ENCODE measurements at places on chromosomes 7 and 10.

- DNase-seq, result no peak
Measured at GRCh38 chr7:27065709-27066108, 30.1 kb downstream of the HOXA1 start.

- DNase-seq, result no peak
Measured at GRCh38 chr7:96792115-96792514, 82.5 kb upstream of the SEM1 start.

DNA sequence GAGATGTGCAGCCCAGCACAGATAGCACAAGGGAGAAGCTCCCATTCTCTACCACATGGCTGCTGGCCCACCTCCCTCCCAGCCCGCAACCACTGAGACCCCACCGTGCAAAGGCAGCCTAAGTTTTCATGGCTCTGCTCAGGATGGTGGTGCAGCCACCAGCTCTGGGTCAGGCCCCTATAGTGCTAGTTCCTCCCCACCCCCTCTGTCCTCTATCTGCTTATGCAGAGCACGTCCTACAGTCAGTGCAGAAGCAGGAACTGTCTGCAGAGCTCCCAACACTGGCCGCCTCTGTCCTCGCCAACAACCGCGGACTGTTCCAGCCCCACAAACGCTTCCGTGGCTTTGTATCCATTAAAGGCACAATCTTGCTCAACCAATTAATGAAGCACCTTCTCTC is 278.9 kb downstream of the GRID1 start:
- no peak for DNase-seq

DNA sequence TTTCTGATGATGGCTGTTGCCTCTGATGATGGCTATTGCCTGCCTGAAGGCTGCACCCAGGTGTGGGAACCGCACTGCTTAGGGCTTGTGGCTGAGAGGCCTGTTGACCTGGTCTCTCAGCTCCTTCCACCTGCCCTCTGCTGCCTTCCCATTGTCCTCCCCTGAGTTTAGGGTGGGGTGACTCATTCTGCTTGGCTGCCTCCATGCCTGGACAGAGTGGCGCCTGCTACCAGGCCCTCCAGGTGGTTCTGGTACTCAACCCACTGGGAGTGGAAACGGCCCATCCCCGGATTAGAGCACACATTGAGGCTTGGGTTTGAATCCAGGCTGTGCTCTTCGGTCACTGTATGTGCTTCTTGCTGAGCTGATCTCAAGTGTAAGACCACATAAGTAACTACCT is 120.6 kb downstream of the SEM1 start:
- no peak for DNase-seq

DNA sequence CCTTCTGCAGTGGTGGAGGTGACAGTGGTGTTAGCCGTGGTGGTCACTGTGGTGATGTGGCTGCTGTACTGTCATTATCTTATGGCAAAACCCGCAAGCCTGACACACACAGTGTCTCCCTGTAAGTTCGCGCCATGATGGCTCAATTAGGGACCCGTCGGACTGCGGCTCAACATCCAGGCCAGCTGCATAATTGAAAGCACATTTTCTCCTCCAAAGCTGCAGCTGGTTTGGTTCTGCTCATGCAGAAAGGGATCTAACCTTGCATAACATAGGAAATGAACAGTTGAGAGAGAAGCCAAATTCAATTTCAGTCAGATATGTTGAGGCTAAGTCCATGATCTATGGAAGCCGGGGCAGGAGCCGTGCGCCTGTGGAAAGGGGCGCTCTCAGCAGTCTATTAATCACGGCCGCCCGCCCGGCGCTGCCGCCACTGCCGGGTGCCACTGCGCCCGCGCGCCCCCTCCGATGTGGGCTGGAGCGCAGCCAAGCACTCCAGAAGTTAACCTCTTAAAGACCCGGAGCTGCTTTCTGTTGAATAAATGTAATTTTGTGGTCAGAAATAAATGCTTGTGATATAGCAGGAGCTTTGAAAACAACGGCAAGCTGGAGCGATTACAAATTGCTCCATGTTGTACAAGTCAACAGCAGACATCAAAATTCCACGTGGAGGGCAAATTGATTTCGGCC is 227.7 kb downstream of the CUX1 start:
- no peak for DNase-seq

GRCh38 chr10:132364594-132364970 is 32.4 kb upstream of the PWWP2B start:
- peak; percentile 46 for DNase-seq

GRCh38 chr10:105855791-105856190 is 1214.7 kb downstream of the SORCS3 start:
- no peak for DNase-seq

DNA sequence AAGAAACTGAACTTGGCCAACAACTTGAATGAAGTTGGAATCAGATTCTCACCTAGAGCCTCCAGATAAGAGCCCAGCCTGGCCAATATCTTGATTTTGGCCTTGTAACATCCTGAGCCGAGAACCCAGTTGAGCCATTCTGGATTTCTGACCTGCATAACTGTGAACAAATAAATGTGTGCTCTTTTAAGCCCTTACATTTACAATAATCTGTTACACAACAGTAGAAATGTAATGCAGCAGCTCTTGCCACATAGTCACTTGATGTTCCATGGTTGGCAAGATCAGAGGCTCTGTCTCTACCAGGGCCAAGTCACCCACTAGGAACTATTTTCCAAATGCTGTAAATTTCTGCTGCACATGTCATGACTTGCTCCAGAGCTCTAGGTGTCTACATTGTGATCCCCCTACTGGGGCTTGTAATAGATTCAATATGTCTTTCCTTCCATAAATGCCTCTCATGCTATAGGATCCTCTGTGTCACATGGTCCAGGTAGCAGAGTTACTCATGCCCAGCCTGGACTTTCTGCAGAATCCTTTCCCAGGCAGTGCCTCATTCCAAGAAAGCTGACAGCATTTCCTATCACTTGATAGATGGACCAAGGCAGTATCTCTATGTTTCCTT is 11.4 kb upstream of the RBM20 start:
- DNase-seq, result no peak

- no peak for DNase-seq
Measured at GRCh38 chr10:123600177-123600576, 66.0 kb upstream of the GPR26 start.

DNA sequence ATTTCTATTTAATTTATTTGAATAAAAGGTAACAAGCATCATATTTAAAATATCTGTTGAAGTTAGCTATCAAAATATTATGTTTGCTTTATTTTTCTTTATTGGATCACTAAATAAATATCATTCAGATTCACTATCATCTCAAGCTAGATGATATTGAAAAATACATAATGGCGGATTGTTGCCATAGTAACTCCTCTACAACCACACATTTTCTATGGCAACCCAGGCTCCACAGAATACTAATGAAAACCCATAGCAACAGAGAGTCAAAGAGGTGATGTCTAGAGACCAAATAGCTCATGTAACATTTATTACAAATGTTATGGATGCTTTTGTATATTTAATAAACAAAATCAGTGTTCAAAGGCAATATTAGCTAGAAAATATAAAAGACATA is 148.9 kb upstream of the CDK1 start:
- no peak for DNase-seq

GRCh38 chr10:49356181-49356580 is 39.7 kb downstream of the DRGX start:
- DNase-seq, result no peak

All from activated T-cell treated with anti-CD3 and anti-CD28 coated beads, Interleukin-2, amount 50 U/mL, for 72 hours (primary cell).